ENCODE measurements at places on chromosomes 3 and 15.

DNA sequence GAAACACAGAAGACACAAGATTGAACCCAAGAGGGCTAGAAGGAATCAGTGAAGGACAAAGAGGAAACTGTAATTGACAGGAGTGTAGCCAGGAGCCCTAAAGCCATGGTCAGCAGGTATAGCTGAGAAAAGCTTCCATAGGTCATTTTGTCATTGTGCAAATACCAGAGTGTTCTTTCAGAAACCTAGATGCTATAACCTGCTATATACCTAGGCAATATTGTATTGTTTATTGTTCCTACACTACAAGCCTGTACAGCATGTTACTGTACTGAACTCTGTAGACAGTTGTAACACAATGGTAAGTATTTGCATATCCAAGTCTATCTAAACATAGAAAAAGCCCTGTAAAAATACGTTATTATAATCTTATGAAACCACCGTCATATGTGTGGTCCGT lies 119.3 kb upstream of the LRRFIP2 start:
- DNase-seq: no peak

GRCh38 chr3:97691354-97691753 lies 73.2 kb upstream of the ARL6 start:
- no peak for DNase-seq

- DNase-seq: no peak
These were observed 155.9 kb upstream of the BCL6 start for GRCh38 chr3:187900993-187901755.

GRCh38 chr3:70065696-70066253 lies 66.2 kb downstream of the SAMMSON start:
- DNase-seq: no peak

- DNase-seq: no peak
These were observed 60.3 kb downstream of the SLC6A6 start for GRCh38 chr3:14462738-14463137.

GRCh38 chr15:73991260-73991659 lies 835 bp downstream of the STOML1 start:
- no peak for DNase-seq

- DNase-seq: no peak
These were observed 435.9 kb downstream of the NR2F2 start for GRCh38 chr15:96766366-96766765.

GRCh38 chr3:45646051-45646585 lies 43.1 kb upstream of the SACM1L start:
- no peak for DNase-seq

Data from stimulated activated CD8-positive, alpha-beta memory T cell treated with anti-CD3 and anti-CD28 coated beads, Interleukin-4, amount 100 ng/mL, for 24 hours (primary cell).